Stromal cell of bone marrow (primary cell): ENCODE measurements at places on chromosomes 1 and 21.

DNA sequence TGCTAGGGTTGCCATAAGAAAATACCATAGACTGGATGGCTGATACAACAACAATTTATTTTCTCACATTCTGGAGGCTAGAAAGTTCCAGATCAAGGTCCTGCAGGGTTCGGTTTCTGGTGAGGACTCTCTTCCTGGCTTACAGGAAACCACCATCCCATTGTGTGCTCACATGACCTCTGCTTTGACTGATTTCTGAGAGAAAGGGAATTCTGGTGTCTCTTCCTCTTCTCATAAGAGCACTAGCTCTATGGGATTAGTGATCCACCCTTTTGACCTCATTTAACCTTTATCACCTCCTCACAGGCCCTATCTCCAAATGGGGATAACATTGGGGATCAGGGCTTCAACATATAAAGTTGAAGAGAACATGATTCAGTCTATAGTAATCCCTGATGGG, 47.5 kb downstream of the MRPL39 start:
- no peak for DNase-seq

- no peak for DNase-seq
Observed at GRCh38 chr1:47137925-47138615, 829 bp downstream of the CYP4A22 start.

GRCh38 chr1:223873044-223873443, 27.3 kb upstream of the TP53BP2 start:
- no peak for DNase-seq

- DNase-seq, result no peak
Observed at GRCh38 chr21:28790335-28790734, 202.3 kb downstream of the LTN1 start.

GRCh38 chr1:218397752-218398339, 52.7 kb downstream of the TGFB2 start:
- DNase-seq, result no peak

DNA sequence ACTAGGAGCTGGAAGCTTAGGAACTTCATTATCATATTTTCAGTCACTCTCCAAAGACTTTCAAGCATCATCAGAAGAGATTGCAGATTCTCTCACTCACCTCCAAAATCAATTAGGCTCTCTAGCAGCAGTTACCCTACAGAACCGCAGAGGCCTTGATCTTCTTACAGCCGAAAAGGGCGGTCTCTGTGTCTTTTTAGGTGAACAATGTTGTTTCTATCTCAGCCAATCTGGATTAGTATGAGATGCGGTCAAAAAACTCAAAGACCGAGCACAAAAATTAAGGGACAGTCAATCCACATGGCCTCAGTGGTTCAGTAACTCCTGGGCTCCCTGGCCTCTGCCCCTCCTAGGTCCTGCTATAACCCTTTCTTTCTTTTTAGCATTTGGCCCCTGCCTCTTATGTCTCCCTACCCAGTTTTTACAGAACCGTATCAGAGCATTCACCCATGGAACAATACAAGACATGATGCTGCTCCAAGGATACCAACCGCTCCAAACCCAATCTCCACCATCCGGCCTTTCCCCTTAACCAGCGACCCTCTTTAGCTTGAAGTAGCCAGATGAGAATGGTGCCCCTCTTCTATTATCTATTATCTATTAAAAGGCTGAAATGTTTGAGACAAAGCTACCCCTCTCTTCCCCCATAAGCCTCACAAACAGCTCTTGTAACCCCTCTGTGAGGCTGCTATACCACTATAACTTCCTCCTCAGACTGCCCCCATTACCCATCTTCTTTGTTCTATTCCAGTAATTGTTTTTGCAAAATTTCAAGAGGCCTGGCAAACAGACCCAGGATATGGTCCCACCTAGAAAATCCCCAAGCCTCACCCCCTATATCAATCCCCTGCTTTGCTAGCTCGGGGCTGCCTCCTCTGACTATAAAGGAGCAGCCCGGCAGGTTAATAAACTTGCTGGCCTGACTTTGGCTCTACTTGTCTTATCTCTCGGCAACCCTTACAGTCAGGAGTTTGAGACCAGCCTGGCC, 18.7 kb upstream of the CA6 start:
- no peak for DNase-seq

DNA sequence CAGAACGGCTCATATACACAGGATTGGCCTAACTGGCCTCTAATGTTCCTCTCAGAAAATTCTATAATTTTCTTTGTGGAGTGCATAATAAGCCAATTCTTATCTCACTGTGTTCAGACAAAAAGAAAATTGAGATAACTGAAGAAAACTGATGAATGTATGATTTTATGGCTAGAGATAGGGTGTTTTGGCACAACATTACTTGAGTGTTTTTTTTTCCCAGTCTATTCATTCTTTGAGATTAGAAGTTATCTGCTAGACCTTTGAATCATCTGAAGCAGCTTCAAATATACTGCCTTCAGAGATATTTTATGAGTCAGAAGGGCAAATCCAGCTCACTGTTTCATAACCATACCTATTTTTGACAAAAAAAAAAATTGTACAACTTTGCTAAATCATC, 85.6 kb downstream of the VAV3 start:
- no peak for DNase-seq

DNA sequence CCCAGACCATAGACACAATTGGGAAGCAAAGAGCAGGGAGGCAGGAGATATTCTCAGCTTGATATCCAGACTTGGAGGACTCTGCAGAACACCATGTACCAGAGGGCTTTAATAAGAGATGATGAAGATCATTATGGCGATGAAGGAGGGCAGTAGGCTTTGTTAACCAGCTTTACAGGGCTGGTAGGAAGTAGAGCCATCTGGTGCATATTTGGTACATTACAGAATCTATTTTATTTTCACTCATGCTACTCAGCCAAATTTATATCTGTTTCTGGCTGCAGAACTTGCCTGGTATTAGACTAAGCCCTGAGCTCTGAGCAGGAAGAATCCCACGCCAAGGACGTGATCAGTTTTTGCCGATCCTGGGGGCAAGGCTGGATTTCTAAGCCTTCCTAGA, 61.8 kb upstream of the SYT6 start:
- no peak for DNase-seq

DNA sequence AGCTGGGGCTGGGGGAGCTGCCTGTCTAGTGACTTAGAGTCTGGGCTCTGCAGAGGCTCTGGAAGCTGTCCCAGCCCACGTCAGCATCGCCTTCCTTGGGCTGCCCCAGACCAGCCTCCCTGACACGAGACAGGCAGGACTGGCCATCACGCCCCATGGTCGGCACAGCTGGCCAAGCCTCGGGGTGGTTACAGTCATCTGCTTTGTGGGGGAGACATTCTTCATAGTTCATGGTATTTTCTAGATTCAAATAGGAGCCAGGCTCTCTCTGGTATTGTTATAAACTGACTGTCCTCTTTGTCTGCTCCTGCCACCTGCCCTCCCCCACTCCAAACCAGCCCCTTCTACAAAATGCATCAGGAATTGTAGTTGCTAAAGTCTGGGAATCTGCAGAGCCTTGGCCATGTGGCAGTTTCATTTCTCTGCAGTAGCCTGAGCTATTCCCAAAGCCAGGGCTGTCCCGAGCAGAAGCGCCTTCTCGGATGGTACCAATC, 29.4 kb downstream of the OLFML2B start:
- peak; percentile 25 for DNase-seq

GRCh38 chr1:164058198-164058597, 500.8 kb upstream of the PBX1 start:
- DNase-seq, result no peak

- DNase-seq, result no peak
Observed at GRCh38 chr1:168281603-168282325, 1.1 kb downstream of the TBX19 start.

GRCh38 chr21:15301736-15302135, 236.9 kb upstream of the NRIP1 start:
- peak; percentile 9 for DNase-seq

- no peak for DNase-seq
Observed at GRCh38 chr1:243980471-243980870, 70.6 kb upstream of the ZBTB18 start.

- no peak for DNase-seq
Observed at GRCh38 chr1:234697741-234698140, 87.8 kb upstream of the IRF2BP2 start.

GRCh38 chr1:181394766-181395165, 88.6 kb upstream of the CACNA1E start:
- no peak for DNase-seq

- peak; percentile 94 for DNase-seq
Observed at GRCh38 chr1:158149577-158150269, 31.0 kb upstream of the CD1D start.

- no peak for DNase-seq
Observed at GRCh38 chr1:54096227-54096876, 42.9 kb downstream of the TCEANC2 start.

DNA sequence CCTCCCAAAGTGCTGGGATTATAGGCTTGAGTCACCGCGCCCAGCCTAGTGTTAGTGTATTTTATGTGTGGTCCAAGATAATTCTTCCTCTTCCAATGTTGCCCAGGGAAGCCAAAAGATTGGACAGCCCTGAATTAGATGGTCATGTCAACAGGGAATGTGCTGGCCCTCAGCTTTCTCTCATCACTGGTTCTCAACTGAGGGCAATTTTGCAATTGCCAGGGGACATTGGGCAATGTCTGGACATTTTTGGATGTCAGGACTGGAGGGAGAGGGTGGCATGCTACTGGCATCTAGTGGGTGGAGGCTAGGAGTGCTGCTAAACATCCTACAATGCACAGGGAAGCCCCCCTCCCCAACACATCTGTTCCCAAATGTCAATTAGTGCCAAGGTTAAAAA, 95.0 kb downstream of the LAMC2 start:
- peak; percentile 85 for DNase-seq

DNA sequence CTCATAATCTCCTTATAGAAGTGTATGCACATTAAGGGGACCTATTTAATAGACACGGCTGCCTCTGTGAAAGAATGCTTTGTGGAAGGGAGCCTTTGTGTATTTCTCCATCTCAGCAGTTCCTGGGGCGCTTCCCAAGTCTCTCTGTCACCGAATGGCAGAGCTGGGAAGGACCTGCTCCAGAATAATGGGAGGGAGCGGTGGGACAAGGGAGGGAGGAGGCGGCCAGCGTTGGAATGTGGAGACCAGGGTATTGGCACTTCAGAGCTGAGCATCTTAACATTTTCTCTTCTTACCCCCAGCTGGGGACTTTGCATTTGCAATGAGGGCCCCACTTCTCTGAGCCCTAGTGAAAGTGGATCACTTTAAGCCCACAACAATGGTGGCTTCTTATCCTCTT, 23.9 kb downstream of the CACHD1 start:
- no peak for DNase-seq

GRCh38 chr1:22245726-22246125, 102.8 kb upstream of the WNT4 start:
- DNase-seq, result no peak

- peak; percentile 75 for DNase-seq
Observed at GRCh38 chr1:211589782-211590721, 11.1 kb upstream of the SLC30A1 start.

- no peak for DNase-seq
Observed at GRCh38 chr21:41952568-41953248, 1.1 kb downstream of the C2CD2 start.
